Endothelial cell of umbilical vein (primary cell): ENCODE measurements at places on chromosomes 2 and 18. TPM values are rescaled to one million over a fixed set of nuclear protein-coding genes. Genes with fewer than 3 reads are reported as not detected.

- peaks cover 5% of the 10 kb centered on the region for H3K4me1 ChIP-seq
- no peak overlapping the region for H3K27ac ChIP-seq
- H3K27me3 ChIP-seq: no peaks in the 10 kb centered on the region
- H3K4me3 ChIP-seq: no peak overlapping the region
- peak; percentile 1 for DNase-seq
Measured at GRCh38 chr2:162676515-162676914, 162.1 kb downstream of the KCNH7 start.

GRCh38 chr18:67217551-67218166 lies 298.9 kb downstream of the DSEL start:
- H3K4me3 ChIP-seq: no peak overlapping the region
- H3K27me3 ChIP-seq: no peaks in the 10 kb centered on the region
- H3K4me1 ChIP-seq: no peaks in the 10 kb centered on the region
- H3K27ac ChIP-seq: no peak overlapping the region

GRCh38 chr18:49814147-49814499 lies 790 bp upstream of the ACAA2 start:
- no peaks in the 10 kb centered on the region for H3K36me3 ChIP-seq
- peaks cover 12% of the 10 kb centered on the region for H3K4me1 ChIP-seq
- no peaks in the 10 kb centered on the region for H3K27me3 ChIP-seq
- peak overlapping the region; percentile 75 for H3K4me3 ChIP-seq

- no peak for DNase-seq
- H3K4me3 ChIP-seq: no peak overlapping the region
- no peaks in the 10 kb centered on the region for H3K36me3 ChIP-seq
- H3K27ac ChIP-seq: no peak overlapping the region
- H3K27me3 ChIP-seq: no peaks in the 10 kb centered on the region
- H3K4me1 ChIP-seq: no peaks in the 10 kb centered on the region
Measured at GRCh38 chr18:32661486-32662299, 111.1 kb downstream of the KLHL14 start.

GRCh38 chr2:54676656-54677055 lies 46.8 kb upstream of the EML6 start:
- no peak for DNase-seq
- H3K4me1 ChIP-seq: peaks cover 14% of the 10 kb centered on the region
- H3K4me3 ChIP-seq: no peak overlapping the region
- no peak overlapping the region for H3K27ac ChIP-seq

DNA sequence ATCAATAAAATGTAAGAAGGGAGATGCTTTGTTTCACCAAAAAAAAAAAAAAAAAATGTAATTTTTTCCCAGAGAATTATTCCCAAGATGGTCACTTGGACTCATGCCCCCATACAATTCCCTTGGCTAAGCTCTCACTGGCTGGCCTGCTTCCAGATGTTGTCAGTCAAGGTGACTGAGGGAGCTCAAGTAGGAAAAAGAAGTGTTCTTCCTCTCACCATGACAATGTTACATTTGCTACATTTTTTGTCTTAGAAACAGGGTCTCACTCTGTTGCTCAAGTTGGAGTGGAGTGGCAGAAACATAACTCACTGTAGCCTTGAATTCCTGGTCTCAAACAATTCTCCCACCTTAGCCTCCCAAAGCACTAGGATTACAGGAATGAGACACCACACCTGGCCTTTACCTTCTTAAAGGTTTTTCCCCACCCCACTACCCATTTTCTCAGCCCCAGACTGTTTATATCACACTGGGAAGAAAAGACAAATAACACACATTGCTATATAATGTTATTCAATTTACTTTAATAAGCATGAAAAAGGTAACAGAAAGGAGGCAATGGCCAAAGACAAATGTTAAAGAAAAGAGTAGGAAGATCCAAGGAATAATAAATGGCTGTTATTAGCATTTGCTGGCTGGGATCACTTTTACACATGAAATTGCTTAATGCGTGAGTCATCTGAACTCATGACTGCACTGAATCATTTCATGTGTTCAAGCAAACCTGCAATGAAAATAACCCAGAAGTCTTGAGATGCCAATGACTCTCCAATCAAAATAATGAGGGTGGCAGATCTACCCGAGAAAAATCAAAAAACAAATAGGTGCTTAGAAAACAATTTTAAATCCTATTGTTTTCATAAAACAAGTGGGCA lies 45.2 kb downstream of the ACVR1 start:
- H3K27me3 ChIP-seq: no peaks in the 10 kb centered on the region
- H3K4me3 ChIP-seq: no peak overlapping the region

DNA sequence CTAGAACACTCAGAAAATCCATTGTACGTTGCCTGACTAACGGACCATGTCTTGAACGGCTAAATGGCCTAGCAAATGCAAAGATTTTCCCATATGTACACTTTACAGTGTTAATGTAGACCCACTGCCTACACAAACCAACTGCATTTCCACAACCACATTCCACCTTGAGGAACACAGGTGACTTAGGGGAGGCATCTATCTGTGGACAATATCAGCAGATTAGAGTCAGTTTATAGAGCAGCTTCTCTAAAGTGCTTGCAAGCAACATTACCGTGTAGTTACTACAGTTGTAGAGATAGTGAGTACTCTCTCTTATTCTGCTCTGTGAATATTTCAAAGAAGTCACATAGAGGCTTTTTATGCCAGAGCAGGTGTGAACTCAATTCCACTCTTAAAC lies 139.6 kb downstream of the TCF4 start:
- H3K27ac ChIP-seq: no peak overlapping the region
- no peaks in the 10 kb centered on the region for H3K4me1 ChIP-seq
- no peaks in the 10 kb centered on the region for H3K27me3 ChIP-seq
- no peak for DNase-seq
- H3K4me3 ChIP-seq: no peak overlapping the region
- peaks cover 3% of the 10 kb centered on the region for H3K36me3 ChIP-seq

DNA sequence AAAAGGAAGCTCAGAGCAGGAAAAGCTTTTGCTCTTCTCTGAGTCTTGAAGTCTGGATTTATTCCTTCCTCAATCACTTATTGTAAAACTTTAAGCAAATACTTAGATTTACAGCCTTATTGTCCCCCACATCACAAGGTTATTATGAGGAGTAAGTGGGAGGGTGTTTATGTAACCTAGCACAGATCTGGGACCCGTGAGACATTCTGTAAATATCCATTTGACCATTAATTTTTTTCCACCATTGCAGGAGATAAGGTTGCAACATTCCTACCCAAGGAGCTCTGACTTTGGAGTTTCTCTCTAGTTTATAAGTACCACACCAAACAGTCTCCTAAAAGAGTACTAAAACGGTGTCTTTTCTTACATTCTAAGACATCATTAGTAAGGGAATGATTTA lies 52.1 kb upstream of the CTIF start:
- H3K27ac ChIP-seq: no peak overlapping the region
- no peak overlapping the region for H3K4me3 ChIP-seq
- H3K36me3 ChIP-seq: no peaks in the 10 kb centered on the region
- H3K4me1 ChIP-seq: peaks cover 18% of the 10 kb centered on the region

GRCh38 chr2:5740053-5740452 lies 47.9 kb downstream of the SOX11 start:
- H3K27me3 ChIP-seq: no peaks in the 10 kb centered on the region
- DNase-seq: no peak
- no peak overlapping the region for H3K4me3 ChIP-seq
- H3K4me1 ChIP-seq: no peaks in the 10 kb centered on the region
- H3K27ac ChIP-seq: no peak overlapping the region

- no peaks in the 10 kb centered on the region for H3K27me3 ChIP-seq
- H3K27ac ChIP-seq: no peak overlapping the region
- no peak for DNase-seq
- H3K4me1 ChIP-seq: no peaks in the 10 kb centered on the region
- peaks cover 23% of the 10 kb centered on the region for H3K36me3 ChIP-seq
Measured at GRCh38 chr2:151423760-151424159, 14.1 kb downstream of the RIF1 start.

DNA sequence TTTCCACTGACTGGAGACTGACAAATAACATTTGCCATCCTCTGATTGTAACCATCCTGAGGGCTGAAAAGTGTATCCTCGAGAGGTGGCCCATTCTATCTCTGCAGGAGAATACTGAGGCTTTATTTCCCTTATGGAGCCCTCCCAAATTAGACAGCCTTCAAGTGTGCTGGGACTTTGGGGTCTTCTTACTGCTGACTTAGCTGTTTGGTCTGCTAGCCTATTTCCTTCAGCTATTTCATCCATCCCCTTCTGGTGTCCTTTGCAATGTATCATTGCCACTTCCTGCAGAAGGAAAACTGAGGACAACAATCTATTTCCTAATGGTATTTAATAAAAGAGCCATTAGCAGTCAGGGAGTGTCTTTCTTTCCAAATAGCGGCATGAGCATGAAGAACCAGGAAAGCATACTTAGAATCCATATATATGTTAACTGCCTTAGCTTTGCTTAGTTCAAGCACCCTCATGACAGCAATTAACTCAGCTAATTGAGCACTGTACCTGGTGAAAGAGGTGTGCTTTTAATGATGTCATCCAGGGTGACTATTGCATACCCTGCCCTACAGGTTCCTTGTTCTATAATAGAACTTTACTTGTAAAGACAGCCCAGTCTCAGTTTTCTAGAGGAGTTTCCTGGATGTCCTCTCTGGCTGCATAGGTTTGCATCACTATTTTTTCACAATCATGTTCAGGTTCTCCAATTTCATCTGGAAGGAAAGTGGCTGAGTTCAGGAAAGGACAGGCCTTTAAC lies 24.0 kb downstream of the CMPK2 start:
- no peak for DNase-seq
- no peaks in the 10 kb centered on the region for H3K27me3 ChIP-seq
- no peaks in the 10 kb centered on the region for H3K4me1 ChIP-seq
- no peak overlapping the region for H3K4me3 ChIP-seq
- H3K27ac ChIP-seq: no peak overlapping the region
- H3K36me3 ChIP-seq: no peaks in the 10 kb centered on the region

- no peaks in the 10 kb centered on the region for H3K36me3 ChIP-seq
- no peak for DNase-seq
- no peaks in the 10 kb centered on the region for H3K27me3 ChIP-seq
- no peaks in the 10 kb centered on the region for H3K4me1 ChIP-seq
- H3K4me3 ChIP-seq: no peak overlapping the region
- H3K27ac ChIP-seq: no peak overlapping the region
Measured at GRCh38 chr2:185219981-185220380, 518.6 kb upstream of the FSIP2 start.

DNA sequence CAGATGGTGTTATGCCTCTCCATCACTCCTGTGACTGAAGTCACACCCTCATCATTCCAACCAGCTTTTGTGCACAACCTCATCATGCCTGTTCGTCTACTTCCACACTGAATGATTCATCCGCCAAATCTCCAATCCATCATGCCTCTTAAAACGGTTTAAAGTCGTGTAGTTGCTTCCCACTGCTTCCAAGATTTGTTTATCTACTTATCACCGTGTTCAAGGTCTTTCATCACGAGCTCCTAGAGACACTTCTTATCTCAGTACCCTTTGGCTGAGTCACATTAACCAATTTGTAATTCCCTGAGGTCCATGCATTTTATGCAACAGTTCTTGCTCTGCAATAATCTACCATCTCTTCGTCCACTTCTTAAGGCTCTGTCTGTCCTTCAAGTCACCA lies 592.3 kb upstream of the ID2 start:
- no peaks in the 10 kb centered on the region for H3K4me1 ChIP-seq
- H3K4me3 ChIP-seq: no peak overlapping the region
- H3K27ac ChIP-seq: no peak overlapping the region
- H3K36me3 ChIP-seq: no peaks in the 10 kb centered on the region

DNA sequence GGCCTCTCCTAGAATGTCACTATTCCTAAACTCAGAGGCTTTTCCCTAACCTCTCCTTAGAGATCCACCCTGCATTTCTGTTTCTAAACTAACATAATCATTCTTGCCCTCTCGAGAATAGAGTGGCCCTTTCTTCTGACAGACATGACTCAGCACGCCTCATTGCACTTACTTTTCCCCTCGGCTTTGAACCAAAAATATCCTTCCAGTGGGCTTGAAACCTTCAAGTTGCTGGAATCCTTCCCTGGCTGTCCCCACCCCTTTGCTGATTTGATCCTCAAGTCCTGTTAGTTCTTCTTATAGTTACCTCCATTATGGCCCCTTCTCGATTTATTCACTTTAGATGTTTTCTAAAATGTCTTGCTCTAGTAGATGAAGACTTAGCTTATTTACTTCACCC lies 158.0 kb downstream of the LTBP1 start:
- H3K27ac ChIP-seq: peak overlapping the region; percentile 72
- peaks cover 18% of the 10 kb centered on the region for H3K4me1 ChIP-seq
- no peak overlapping the region for H3K4me3 ChIP-seq
- no peaks in the 10 kb centered on the region for H3K27me3 ChIP-seq

- H3K4me3 ChIP-seq: no peak overlapping the region
- H3K36me3 ChIP-seq: no peaks in the 10 kb centered on the region
- no peak overlapping the region for H3K27ac ChIP-seq
- peaks cover 4% of the 10 kb centered on the region for H3K4me1 ChIP-seq
- no peak for DNase-seq
- no peaks in the 10 kb centered on the region for H3K27me3 ChIP-seq
Measured at GRCh38 chr2:173164396-173164795, 88.8 kb downstream of the MAP3K20 start.

DNA sequence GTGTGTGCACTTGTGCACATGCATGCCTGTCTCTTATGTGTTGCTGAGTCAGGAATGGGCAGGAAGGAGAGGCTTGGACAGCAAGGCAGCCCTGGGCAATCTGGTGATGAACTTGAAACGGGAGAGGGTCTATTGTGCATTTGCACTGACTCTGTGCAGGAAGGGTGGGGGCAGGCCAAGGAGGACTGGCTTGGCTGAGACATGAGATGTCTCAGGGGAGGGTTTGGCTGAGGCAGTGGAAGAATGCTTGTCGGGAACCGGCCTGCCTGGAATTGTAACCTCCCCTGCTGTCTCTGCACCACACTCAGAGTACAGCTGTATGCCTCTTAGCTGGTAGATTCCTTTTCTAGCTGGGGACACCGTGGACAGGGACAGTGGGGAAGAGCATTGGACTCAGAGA lies 176.1 kb upstream of the TNP1 start:
- H3K36me3 ChIP-seq: no peaks in the 10 kb centered on the region
- peaks cover 2% of the 10 kb centered on the region for H3K27me3 ChIP-seq
- H3K27ac ChIP-seq: no peak overlapping the region
- no peak for DNase-seq
- no peak overlapping the region for H3K4me3 ChIP-seq

DNA sequence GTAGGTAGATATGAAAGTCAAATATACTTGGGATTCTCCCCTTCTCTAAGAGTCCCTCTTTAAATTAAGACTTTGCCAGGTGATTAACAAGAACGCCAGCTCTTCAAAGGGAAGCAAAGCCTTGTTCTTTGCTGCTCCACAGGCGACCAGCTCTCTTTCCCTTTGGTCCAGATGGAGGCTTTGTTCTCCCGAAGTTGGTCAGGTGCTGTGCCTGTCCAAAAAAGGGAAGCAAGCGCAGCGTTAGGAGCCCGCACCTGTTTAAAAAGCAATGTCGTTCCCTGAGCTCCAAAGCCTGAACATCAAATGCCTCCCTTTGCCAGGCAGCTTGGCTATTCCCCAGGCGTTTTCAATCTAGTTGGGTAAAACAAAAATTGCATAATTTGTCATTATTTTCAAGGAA lies 1913.1 kb upstream of the PIK3C3 start:
- H3K36me3 ChIP-seq: no peaks in the 10 kb centered on the region
- H3K4me1 ChIP-seq: no peaks in the 10 kb centered on the region
- no peak for DNase-seq

GRCh38 chr18:48923746-48924629 lies 26.8 kb downstream of the SMAD7 start:
- H3K27me3 ChIP-seq: no peaks in the 10 kb centered on the region
- H3K36me3 ChIP-seq: peaks cover 9% of the 10 kb centered on the region
- H3K4me3 ChIP-seq: no peak overlapping the region
- DNase-seq: peak; percentile 63

MC2R gene
- total RNA-seq: not detected in 2 replicates

DSC1 gene
- not detected in 2 replicates for total RNA-seq

LHCGR gene
- total RNA-seq: not detected in 2 replicates

ANKRD30BL gene
- not detected in 2 replicates for total RNA-seq

MGAT4A gene
- total RNA-seq: 42.2 and 47.6 TPM in 2 replicates

HJURP gene
- 42.4 and 60.9 TPM in 2 replicates for total RNA-seq

ACKR3 gene
- 24.0 and 31.1 TPM in 2 replicates for total RNA-seq

RALBP1 gene
- total RNA-seq: 63.5 and 68.4 TPM in 2 replicates

DSC2 gene
- total RNA-seq: not detected in 2 replicates
